Activated T-cell treated with anti-CD3 and anti-CD28 coated beads, Interleukin-2, amount 50 U/mL, for 48 hours (primary cell): ENCODE measurements at places on chromosomes 7 and 10.

GRCh38 chr7:69661342-69661741 is 63.1 kb downstream of the AUTS2 start:
- no peak for DNase-seq

GRCh38 chr10:59283456-59284091 is 78.8 kb downstream of the FAM13C start:
- no peak for DNase-seq

DNA sequence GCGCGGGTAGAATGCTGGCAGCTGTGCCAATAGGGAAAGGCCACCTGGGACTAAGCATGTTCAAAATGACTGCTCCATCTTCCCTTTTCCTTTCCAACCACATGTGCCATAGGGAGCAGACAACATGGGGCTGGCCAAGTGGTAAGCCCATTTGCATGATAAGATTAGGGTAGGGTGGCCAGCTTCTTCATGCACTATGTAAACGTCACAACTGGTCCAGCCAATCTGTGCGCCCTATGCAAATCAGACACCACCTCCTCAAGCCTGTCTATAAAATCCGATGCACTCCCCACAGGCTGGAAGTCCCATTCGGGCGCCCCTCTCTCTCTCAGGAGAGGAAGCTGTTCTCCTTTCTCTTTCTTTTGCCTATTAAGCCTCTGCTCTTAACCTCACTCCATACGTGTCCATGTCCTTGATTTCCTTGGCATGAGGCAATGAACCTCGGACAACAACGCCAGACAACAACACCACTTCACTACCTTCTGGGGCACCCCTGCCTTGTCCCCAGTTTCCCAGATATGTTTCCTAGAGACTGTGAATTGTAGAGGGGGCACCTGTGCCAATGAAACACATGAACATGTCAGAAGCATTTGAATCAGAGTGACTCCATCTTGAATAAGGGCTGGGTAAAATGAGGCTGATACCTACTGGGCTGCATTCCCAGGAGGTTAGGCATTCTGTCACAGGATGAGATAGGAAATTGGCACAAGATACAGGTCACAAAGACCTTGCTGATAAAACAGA is 19.1 kb upstream of the EXOC6 start:
- DNase-seq = no peak

- DNase-seq = no peak
Measured at GRCh38 chr7:78215199-78215598, 416.6 kb downstream of the PHTF2 start.

DNA sequence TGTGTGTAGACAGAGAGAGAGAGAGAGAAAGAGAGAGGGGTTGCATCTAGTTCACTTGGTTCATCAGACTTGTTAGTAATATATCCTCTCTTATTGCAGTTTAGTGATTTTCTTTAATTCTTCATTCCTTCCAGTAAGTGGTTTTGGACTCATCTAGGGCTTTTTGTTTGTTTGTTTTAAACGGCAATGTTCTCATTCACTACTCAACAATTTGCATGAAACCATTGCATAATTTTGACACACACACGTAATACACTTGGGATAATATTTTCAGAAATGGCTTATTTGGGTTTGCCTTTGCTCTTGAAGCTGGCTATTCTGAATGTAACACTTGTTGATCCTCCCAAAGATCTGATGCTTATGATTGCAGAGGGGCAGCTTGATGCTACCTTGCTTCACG is 16.4 kb upstream of the ZNF32 start:
- no peak for DNase-seq

DNA sequence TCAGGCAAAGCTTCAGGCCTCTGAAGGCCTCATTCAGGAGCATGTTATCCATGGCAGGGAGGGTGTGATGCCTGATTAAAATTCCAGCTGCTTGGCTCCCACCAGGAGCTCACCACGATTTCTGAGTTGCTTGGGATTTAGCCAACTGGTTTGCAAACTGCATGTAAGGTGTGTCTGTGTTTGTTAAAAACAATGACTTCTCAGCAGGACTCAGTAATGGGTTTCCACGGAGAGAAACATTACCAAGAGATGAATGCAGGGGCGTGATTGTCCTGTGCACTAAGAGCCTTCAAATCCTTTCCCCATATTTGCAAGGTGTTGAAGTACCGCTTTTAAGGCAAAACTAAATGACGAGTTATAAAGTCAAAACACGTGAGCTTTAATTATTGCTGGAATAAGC is 88.8 kb upstream of the BTBD16 start:
- no peak for DNase-seq

DNA sequence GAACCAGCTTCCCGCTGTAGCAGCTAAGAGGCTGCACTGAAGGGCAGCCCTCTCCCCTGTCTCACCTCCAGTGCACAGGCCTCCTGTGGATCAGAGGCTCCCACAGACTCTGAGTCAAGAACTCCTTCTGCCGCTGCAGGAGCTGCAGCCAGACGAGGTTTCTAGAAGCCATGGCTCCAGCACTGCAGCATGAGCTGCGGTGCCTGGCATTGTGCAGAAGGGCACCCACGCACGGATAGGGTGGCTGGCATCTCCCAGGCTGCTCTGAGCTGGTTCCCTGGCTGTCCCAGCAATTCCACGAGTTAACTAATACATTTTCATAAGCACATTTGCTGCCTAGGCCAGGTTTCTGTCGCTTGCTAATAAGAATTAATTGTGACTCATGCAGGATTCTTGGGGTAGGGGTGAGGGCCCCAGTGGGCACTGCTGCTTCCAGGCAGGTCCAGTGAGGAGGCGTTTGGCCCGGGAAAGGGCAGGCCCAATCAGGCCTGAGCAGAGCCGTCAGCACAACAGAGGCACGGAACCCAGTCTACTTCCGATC is 594.2 kb downstream of the DNAJB6 start:
- no peak for DNase-seq

DNA sequence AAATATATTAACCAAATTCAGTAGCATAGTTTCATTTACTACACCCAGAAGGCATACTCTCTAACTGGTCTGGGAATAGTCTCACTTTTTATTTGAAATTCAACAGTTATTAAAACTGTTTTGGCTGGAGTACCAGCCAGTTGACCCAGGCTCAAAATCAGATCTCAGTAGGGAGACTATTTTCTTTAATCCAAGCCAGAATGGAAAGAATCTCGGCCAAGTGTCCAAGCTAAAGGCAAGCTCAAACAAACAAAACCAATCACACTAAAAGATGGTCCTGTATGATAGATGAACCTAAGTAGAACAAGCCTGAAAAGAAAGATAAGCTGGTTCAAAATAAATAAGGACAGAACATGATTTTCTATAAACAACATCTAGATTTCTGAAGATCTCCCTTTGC is 259.6 kb upstream of the POM121L12 start:
- no peak for DNase-seq
